ENCODE measurements at places on chromosomes 2 and 18. TPM values are rescaled to one million over a fixed set of nuclear protein-coding genes. Genes with fewer than 3 reads are reported as not detected.

Gene KANSL1L
- 45.9 TPM for total RNA-seq

Gene MYO5B
- total RNA-seq = 59.1 TPM

Gene DSEL
- 28.0 TPM for total RNA-seq

Gene CD8A
- 0.20 TPM for total RNA-seq
